ENCODE measurements at places on chromosomes 2 and 18.

GRCh38 chr2:24920809-24921441, 888 bp upstream of the ADCY3 start:
- no peak for DNase-seq

- no peak for DNase-seq
Observed at GRCh38 chr2:72033636-72034035, 114.0 kb downstream of the CYP26B1 start.

- DNase-seq: no peak
Observed at GRCh38 chr2:219457784-219458369, 23.2 kb downstream of the SPEG start.

DNA sequence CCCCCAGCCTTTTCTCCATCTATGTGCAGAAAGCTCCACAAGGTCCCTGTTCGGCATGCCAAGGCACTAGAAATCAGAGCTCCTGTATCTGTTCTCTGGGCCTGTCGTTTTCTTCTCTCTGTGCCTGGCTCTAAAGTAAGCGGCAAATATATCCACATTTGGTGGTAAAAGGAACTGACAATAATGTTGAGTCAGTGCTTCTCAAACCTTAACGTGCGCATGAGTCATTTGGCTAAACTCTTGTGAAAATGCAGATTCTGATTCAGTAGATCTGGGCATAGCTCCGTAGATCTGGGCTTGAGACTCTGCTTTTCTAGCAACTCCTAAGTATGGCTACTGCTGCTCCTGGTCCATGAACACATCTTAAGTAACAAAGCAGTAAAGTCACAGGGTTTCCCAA, 16.5 kb upstream of the ACSL3 start:
- peak; percentile 82 for DNase-seq

DNA sequence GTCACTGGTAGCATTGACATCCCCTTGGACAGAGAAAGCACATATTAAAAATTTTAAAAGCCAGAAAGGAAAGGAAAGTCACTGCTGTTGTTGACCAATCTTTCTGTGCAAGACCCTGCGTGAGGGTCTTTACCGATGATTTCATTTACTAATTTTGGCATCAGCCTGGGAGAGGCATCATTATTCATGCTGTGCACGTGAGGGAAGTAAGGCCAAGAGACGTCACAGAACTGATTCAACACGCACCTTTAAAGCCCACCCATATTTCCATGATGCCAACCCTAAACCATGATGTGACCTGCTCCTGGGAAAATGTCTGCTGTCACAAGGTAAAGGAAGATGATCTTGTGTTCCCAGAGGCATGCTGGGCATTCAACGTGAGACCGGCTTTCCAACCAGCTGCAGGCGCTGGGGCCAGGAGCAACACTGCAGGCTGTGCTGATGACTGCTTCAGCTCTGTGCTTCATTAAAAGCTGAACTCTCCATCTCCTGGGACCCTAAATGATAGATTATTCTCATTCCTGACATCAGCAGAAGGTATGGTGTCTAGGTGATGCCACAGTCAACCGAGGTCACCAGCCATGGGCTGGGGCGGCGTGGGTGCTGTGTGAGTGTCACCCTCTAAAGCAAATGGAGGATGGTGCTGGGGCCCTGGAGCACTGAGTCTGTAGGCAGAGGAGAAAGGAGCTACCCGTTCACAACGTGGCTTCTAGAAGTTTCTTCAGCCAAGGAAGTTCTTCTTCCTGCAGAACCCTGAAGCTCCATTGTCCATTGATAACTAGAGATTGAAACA, 53.9 kb downstream of the TMEM18 start:
- DNase-seq: no peak

GRCh38 chr2:40457837-40458236, 5.9 kb upstream of the SLC8A1 start:
- no peak for DNase-seq

Data from fibroblast of skin of right biceps (primary cell).